ENCODE measurements at places on chromosomes 7 and 10.

GRCh38 chr10:3757638-3758490 is 27.1 kb downstream of the KLF6 start:
- peak; percentile 33 for DNase-seq

GRCh38 chr10:98555021-98555619 is 108.4 kb upstream of the HPS1 start:
- DNase-seq: no peak

- no peak for DNase-seq
These were observed 47.8 kb downstream of the SHH start for GRCh38 chr7:155764438-155764793.

GRCh38 chr7:108132551-108133265 is 2.5 kb upstream of the LAMB4 start:
- DNase-seq: no peak

- DNase-seq: no peak
These were observed 239.2 kb downstream of the PARD3 start for GRCh38 chr10:34575882-34576281.

DNA sequence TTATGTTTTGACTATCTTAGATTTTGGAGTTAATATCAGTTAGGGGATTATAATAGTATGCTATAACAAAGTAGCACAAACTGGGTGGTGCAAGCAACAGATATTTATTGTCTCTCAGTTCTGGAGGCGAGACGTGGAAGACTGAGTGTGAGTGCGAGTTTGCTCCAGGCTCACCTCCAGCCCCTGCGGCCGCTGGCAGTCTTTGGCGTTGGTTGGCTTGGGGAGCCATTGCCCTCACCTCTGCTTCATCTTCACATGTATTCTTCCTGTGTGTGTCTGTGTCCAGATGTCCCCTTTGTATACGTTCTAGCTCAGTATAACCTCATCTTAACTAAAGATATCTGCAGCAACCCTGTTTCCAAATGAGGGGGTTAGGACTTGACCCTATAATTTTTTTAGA is 343.9 kb upstream of the COBL start:
- no peak for DNase-seq

DNA sequence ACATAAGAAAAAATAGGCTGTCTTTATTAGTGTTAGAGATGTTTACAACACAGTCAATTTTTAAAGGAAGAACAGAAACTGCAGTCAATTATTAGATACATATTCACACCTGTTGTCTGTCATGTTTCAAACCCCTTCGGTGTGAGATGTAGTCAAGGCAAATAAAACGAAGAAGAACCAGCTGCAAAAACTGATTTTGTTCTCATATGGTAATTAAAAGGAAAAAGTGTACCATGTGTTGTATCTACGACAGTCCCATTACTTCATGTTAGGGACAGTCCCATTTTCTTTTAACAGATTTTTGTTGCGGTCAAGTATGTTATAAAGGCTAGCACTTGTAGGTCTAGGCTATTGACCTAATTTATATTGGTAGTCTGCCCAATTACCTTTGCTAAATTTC is 149.4 kb downstream of the LRRN3 start:
- DNase-seq: no peak

- DNase-seq: no peak
These were observed 56.7 kb upstream of the PRKAR2B start for GRCh38 chr7:106987777-106988176.

DNA sequence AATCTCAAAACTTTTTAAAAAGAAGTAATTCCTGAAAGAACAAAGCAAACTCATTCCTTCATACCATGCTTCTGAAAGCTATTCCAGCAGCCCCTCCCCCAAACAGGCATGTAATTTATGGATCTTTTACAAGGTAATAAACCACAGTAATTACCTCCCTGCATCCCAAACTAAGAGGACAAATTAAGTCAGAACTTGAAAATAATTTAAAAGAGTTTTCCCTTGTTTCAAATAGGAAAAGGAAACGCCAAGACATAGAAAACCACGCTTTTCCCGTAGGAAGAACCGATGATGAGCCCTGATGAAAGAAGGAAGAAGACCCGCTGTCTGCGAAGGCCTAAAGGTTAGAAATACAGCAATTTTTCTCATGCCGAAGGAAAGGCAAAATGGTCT is 8.9 kb downstream of the HOXA4 start:
- no peak for DNase-seq

DNA sequence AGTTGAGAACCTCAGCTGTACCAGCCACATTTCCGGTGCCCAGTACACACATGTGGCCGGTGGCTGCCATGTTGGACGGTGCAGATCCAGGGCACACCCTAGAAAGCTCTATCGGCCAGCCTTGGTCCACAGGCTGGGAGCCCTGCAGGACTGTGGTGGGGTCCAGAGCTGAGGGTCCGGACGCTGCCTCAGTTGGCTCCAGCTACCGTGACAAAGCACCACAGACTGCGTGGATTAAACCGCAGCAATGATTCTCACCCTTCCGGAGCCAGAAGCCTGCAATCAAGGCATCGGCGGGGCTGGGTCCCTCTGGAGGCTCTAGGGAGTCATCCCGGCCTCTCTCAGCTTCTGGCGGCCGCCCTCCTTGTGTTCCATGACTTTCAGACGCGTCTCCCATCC is 50.1 kb downstream of the PDGFA start:
- DNase-seq: no peak

DNA sequence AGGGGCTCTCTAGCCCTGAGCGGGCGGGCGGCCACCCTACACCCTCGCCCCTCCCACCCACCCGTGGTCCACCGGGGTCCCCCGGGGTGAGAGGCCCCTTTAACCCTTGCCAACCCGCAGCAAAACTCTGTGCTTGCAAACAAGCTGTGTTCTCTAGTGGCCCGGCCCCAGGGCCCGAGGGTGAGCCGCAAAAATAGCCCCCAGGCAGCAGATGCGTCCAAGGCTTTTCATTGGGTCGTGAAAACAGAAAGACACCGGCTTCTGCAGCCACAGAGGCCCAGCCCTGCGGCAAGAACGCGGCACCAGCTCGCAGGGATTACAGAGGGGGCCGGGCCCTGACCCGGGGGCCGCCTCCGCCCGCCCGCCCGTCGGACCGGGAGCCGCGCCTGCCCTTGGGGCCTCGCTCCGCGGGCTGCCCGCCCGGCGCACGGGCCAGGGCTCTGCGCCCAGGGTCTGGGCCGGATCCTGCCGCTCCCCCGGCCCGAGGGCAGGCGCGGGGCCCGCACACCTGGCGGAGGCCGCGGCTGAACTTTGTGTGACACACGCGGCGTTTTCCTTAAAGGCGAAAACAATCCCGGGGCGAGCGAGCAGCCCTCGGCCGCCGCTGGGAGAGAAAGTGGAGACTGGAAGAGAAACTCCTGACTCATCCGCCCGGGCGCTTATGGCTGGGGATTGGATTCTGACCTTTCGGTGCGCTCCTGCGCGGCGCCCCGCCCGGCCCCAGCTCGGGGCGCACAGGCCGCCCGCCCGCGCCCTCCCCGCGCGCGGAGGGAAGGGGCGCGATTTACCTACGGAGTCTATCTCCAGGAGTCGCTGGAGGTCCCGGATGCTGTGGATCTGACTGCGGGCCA is 2.8 kb downstream of the PDGFA start:
- no peak for DNase-seq

- DNase-seq: no peak
These were observed at the start of gene TMEM273 for GRCh38 chr10:49187950-49188761. Gene TMEM273, minus strand, starts transcription at chr10:49188391. Its CDS starts 55 bp downstream, at chr10:49188336.

- DNase-seq: no peak
These were observed 2.1 kb upstream of the SAMD9L start for GRCh38 chr7:93150200-93150835.

DNA sequence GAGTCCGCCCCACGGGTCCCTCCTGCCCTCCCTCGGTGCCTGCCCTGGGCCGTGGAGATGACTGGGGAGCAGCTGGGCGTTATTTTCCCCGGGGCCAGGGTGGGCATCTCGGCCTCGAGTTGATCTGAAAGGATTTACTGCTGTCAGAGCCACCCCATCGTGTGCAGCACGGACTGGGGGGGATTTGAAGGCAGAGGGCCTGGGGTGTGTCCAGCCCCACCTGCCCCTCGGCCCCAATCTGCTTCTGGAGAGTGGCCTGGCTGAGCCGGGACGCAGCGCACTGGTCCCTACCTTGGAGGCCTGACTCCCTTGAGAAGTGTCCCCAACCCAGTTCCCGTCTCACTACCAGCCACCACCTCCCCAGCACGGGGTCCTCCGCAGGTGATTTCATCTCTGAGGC is 24.2 kb upstream of the PFKFB3 start:
- DNase-seq: no peak

GRCh38 chr7:134886353-134887057 is 99.8 kb upstream of the AGBL3 start:
- DNase-seq: no peak

DNA sequence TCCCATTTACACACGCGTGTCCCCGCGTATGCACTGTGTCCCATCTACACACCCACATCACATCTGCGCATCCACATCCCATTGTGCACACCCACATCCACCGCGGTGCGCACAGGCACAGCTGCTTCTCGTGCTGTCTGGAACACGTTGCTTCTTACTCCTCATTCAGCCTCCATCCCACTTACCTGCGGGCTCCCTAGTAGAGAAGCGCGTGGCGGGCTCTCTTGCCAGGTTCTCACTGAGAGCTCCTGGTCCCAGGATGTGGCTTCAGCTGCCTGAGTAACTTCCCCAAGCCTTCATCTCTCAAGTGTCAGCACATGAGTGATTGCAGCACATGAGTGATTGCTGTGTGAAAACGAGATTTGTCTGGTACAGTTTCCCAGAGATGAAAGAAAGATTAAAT is 117.8 kb downstream of the TRRAP start:
- DNase-seq: no peak

DNA sequence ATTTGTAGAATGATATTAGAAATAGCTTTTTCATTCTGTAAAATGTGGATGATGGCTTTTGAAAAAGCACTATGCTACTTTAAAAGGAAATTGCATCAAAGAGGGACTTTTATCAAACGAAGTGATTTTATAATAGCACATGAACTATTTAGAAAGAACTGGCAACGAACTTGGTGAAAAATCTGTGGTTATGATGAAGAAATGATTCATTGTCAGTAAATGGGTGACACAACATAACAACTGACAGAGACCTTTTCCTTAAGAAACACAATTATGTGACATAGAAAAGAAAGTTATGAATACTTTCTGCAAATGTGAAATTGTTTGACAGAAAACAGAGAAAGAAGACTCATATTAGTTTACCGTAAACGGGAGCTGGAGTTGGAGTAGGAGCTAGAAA is 60.7 kb upstream of the LAMB4 start:
- DNase-seq: no peak

GRCh38 chr7:99120501-99120900 is 23.4 kb downstream of the SMURF1 start:
- no peak for DNase-seq

DNA sequence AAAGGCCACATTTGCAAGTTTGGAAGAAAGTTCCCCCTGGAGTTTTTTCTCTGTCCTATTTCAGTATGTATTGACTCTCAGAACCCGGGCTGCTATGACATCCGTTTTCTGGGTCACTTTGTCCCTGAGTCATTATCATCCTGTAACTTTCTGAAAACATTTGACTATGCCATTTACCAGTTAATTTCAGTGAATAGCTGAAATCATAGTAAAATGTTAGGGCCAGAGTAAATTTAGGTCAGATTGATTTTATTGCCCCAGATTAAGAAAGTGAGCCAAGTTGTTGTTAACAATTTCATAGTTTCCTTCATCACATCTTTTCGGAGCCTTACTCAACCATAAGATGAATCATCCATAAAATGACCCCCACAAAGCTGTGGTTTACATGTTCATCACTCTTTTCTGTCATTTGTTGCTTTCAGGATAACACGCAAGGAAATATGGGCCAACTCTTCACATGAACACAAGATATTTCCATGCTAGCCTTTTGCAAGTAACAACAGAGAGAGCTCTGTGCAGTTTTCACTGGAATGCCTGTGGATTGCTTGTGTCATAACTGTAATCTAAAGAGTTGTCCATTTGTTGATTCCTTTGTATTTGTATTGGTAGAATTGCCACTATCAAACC is 3.9 kb upstream of the MACC1 start:
- DNase-seq: no peak

DNA sequence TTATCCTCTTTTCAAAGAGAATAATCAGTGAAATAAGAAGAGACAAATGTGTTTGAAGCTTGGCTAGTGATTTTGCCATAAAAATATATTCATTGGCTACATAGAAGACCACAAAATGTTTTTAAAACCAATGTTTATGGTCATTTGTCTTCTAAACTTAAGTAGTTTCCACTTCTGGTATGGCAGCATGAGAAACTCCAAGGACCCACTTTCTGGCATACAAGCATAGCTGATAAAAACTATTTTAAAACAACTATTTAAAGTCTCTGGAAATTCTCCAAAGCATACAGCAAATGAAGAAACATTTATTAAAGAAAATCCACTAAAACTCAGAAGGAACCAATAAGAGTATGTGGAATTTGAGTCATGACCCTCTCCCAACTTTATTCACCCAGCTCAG is 89.2 kb upstream of the TOMM7 start:
- DNase-seq: no peak

GRCh38 chr7:43439631-43440401 is 143.1 kb upstream of the STK17A start:
- peak; percentile 43 for DNase-seq

DNA sequence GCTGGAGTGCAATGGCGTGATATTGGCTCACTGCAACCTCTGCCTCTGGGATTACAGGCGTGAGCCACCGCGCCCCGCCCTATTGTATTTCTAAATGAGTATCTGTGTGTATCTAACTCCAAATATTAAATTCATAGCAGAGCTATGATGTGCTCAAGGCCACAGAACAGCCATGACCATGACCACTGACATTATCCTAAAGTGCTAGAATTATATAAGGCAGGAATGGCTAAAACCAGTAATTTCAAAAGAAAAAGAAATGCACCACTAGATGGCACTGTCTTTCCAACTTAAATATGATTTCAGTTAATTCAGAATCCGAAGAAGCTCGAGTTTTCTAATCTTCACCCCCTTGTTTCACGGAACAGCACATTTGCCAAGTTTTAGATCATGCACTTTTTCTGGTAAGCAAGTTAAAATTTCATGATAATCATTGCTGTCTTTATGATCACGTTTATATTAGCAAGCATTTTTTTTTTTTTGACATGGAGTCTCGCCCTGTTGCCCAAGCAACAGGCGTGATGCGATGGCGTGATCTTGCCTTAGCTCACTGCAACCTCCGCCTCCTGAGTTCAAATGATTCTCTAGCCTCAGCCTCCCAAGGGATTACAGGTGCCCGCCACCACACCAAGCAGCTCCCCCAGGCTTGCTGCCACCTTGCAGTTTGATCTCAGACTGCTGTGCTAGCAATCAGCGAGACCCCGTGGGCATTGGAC is 65.3 kb downstream of the OR13A1 start:
- no peak for DNase-seq
